GM12892 (cell line): ENCODE measurements at places on chromosomes 4 and X.

DNA sequence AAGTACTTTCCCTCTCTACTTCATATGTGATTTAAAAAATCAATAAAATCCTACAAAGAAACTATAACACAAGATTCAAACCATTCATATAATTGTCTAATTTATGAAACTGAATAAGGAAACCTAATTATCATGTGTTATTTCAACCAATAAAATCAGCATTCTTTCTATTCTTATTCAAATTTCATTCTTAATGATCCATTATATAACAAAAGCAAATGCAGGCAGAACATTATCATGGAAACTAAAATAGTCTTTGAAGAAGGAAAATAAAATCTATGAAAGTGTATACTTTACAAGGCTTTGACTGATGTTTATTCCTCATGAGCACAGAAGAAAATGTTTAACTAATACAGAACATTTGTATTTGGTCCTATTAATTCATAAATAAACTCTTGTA lies 47.6 kb downstream of the CNOT6L start:
- DNase-seq = no peak

GRCh38 chr4:124097447-124097846 lies 615.1 kb downstream of the ANKRD50 start:
- DNase-seq = no peak

DNA sequence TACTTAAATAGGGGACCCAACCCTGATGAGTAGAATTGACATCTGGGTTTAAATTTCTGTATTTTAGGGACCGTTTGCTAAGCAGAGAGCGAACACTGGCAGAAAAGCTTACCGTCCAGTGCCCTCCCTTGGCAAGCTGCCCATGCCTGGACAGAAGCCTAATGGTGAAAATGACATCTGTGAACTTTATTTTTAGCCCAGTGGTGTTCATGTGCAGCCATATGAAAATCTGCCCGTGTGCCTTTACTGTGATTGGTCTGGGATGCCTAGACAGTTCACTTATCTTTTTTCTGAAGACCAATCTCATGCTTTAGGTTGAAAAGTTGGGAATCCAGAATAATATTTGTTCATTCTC lies 1.1 kb downstream of the STBD1 start:
- DNase-seq = no peak

DNA sequence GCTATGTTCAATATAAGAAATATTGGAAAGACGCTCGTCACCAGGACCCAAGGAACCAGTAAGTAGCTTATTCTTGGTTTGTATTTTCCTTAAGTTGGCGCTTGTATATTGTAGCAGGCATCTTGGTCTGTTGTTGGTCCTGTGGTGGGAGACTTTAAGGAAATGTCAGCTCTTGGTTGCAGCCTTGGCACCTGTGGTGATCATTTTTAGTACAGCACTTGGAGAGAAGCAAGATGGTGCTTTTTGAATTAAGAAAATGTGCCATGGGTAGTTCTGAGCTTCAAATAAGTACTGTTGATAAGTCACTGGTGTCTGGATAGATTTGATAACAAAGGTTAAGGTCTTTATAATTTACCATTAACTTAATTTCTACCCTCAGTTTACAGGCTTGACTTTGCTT lies 1.1 kb downstream of the RPS3A start:
- DNase-seq = no peak
